Amniotic epithelial cell (primary cell): ENCODE measurements at places on chromosomes 3 and 15.

DNA sequence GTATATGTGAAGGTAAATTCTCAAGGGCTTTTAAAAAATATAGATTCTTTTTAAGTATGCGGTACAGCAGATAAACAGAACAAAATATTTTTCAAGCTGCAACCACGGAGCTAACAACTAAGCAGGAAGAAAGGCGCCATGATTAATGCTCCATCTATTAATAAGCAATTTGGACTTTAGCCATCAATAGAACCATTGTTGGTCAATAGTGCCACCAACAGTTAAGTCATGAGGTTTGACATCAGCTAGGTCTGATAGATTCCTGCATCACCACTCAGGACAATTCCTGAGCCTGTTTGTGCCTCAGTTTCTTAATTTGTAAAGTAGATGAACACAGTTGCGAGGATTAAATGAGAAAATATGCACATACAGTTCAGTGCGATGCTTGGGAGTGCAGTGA is 65.1 kb upstream of the FAM3D start:
- no peak for DNase-seq

DNA sequence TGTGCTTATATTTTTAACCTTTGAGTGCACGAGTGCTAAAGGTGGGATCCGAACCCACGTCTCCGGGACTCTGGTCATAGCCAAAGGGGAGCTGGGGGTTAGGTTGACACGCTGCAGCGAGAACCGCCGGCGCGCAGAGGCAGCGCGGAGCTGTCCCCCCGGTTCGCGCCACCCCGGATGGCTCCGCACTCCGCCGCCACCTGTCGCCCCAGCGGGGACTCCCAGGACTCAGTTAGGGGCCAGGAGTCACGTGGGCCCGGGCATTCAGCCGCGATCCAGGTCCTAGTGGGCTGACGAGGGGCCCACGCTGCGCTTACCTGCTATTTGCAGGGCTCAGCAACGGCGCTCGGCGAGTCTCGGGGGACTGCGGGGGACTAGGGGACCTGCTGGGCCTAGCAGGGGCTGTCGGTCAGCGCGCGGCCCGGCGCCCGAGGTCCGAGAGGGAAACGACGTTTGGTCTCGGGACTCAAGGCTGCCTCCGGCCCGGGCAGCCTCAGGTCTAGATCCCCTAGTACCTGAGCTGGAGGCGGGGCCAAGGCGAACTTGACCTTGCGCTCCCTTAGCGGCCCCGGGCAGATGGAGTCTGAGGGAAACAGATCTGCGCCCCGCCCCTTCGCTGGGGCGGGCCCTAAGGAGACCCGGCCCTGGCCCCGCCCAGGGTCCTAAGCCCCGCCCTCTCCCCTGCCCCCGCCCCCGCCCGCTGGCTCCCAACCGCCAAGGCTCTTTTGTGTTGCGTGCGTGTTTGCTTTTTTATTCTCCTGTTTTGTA is at the start of gene NMNAT3:
TSS of gene NMNAT3 (minus strand) at position 585 of the 768 bp plus-strand sequence. CDS start 50,248 bp downstream, outside the sequence.
- peak; percentile 16 for DNase-seq

DNA sequence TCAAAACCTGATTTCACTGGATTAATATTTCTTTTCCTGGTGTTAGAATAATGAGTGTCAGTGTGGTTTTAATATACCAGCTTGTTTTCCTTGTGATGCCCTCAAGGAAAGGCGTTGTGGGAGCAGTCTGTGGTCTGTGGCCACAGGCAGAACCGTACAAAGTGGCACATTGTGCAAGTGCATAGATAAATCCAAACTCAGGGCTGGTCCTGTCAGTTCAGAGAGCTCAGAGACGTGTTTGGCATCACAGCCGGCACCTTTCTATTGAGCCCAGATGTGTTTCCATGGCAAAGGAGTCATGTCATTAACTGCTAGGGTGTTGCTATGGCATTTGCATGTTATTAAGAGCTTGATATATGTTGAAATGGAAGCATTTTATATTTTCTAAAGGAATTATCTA is 289.9 kb upstream of the RASGRP1 start:
- peak; percentile 42 for DNase-seq

DNA sequence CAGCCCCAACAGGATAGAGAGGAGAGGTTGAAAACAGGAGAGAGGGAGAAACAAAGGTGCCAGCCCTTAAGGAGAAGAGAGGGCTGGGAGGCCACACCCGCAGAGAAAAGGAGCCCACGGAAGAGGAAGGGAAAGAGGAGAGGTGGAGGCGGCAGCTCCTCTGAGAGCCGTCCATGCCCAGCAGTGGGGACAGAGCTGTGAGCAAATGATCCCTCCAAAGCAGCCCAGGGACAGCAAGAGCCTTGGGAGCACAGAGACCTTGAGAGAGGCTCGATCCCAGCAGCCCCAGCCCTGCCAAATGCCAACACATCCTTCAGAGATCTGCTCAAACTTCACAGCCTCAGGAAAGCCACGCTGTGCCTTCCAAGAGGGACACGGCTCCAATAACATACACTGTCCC is 66.7 kb upstream of the CORO2B start:
- DNase-seq = no peak

- no peak for DNase-seq
Measured at GRCh38 chr15:35061161-35061824, 23.8 kb downstream of the NANOGP8 start.

DNA sequence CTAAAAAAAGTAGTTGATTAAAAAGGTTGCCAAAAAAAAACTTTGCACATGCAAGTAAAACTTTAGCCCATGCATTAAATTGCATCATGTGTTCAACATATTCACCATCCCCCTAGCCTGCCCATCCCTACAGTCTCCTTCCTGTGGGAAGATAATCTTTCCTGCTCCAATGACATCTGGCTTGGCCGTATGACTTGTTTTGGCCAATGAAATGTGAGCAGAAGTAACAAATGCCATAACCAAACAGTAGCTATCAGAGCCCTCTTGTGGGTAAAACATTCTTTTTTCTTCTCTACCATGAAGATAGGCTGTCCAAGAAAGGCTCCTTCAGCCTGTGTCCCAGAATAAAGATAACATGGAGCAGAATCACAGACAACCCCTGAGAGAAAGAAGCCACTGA is 15.3 kb downstream of the ERC2 start:
- DNase-seq = no peak

GRCh38 chr15:66149871-66150270 is 103.7 kb downstream of the MEGF11 start:
- no peak for DNase-seq

DNA sequence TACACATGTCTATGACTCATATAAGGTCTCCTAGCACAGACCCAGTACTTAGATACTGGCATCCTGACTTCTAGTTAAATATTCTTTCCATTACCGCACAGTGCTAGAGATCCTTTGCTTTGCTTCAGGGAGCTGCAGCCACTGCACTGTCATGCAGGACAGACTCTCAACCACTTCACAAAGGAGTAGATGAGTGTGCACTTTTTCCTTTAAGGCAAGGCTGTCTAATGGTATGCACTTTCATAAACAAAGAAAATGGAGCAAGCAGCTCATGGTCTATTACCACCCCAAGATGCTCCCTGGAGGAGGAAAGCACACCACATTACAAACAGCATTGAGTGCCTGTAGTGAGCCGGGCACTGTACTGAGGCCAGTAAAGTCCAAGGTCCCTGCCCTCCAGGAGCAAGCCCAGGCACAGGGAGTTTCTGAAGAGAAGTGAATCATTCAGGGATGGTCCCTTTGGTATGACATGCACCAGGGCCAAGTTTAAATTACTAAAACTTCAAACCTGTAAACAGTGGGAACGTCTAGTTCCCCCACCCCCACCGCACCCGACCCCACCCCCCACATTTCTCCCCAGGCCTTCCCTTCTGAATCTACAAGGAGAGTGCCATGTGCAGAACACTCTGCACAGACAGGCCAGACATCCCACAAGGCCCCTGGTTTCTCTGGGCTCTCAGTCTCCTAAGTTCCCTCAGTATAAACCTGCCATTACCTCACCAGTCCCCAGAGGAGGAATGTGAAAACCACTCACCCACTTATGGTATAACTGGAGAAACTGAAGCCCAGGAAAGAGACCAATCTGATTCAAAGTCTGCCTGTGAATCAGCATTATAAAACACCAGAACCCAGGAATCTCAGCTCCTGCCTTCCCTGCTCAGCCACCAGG is 107.8 kb upstream of the BCL6 start:
- no peak for DNase-seq

GRCh38 chr3:67018105-67018788 is 20.1 kb downstream of the KBTBD8 start:
- DNase-seq = no peak

- DNase-seq = peak; percentile 3
Measured at GRCh38 chr3:192445770-192446644, 281.3 kb downstream of the FGF12 start.

DNA sequence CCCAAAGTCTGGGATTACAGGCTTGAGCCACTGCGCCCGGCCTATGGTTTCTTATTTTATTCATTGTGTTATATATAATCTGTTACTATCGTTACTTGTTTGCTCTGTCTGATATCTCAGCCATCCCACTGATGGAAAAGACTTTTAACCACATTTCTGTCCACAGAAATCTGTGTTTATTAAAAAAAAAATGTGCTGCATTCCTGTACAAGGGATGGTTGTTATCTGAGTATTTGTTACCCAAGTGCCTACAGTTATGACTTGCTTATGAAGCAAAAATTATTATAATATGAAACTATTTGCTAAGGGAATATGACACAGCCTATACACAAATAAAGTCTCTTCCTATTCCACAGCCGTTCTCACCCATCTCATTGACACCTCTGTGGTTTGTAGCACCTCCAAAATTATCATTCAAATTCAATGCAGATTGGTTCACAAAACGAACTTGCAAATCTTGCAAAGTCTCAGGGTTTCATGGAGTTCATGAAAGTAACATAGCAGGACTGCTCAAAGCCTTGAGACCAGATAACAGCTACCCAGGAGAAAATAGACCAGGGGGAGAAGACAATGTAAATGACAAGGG is 47.4 kb upstream of the UBE2E1 start:
- peak; percentile 59 for DNase-seq

- peak; percentile 27 for DNase-seq
Measured at GRCh38 chr15:65790694-65791334, 1.3 kb downstream of the DENND4A start.

DNA sequence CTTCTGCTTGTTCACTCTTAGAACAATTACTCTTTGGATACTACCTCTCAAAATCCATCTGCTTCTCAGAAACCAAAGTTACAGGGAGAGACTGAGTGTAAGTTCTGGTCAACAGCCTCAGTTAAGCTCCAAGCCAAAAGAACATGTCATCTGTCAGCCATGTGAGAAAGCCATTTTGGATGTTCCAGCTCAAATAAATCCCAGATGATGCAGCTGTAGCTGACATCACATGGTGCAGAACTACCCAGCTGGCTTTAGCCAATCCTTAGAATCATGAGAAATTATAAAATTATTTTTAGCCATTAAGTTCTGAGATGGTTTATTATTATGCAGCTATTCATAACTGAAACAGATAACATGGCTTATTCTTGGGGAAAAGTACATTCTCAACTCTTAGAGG is 696.0 kb downstream of the ZNF385D start:
- DNase-seq = no peak

GRCh38 chr3:126982126-126982470 is 817 bp upstream of the PLXNA1 start:
- no peak for DNase-seq

GRCh38 chr3:60742606-60743145 is 508.6 kb downstream of the FHIT start:
- DNase-seq = no peak

GRCh38 chr3:12451960-12452359 is 32.3 kb upstream of the TSEN2 start:
- DNase-seq = no peak

DNA sequence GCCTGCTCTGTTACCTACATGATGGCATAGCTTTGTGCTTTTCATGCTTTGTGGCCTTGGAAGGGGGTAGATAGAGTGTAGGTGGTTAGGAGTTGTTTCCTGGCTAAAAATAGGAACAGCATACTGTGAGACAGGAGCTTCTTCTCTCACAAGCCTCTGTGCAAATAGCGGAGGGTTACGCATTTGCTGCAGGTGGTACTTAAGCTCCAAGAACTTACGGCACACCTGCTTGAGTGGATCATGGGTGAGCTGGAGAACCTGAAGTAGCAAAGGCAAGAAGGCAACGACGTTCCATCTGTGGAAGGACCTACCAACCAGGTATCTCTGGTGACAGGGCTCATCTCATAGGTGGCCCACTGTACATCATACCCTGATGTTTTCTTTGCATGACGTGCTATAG is 66.0 kb downstream of the ST6GAL1 start:
- no peak for DNase-seq

GRCh38 chr3:61454006-61454585 is 107.3 kb upstream of the PTPRG start:
- DNase-seq = no peak

DNA sequence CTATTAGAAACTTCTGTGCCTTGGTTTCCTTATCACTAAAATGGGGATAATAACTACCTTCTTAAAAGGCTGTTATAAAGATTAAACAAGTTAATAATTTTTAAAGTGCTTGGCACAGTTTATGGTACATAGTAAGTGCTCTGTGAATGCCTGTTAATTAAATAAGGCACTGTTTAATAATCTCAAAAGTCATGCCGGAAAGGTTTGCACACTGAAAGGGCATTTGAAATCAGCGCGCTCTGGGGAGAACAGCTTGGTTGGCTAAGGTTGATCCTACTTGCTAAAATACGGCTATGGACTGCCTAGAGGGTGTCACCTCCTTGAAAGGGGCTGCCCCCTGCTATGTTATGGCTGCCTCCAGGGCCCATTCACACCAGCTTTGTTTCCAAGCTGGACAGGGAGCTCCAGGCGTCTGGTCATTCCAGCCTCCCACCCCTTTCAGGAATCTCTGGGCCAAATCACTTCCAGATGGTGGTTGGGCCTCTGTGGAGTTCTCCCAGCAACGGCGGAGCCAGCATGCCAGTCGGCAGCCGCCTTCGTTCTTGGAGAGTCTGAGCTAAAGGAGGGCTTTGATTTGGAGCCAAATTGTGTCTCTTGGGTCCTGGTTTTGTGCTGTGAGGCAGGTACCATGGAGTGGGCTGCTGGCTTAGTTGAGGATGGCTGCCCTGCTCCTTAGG is 5.9 kb downstream of the FLNB start:
- DNase-seq = peak; percentile 74

DNA sequence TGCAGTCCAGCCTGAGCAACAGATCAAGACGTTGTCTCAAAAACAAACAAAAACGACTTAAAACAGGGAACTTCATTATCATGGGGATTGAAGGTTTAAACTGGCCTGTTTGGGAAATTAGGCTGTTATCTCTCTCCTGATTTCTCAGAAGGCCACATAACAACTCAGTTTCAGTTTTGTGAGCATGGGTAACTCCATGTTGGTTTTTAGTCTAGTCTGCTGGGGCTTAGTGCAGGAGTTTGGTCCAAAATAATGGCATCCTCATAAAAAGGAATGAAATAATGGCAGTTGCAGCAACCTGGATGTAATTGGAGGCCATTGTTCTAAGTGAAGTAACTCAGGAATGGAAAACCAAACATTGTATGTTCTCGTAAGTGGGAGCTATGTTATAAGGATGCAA is 2.3 kb upstream of the ZNF280D start:
- no peak for DNase-seq
